Activated CD4-positive, alpha-beta memory T cell treated with anti-CD3 and anti-CD28 coated beads, Interleukin-2, amount 10 ng/mL, durations not matched to agents 7 days and 5 days (primary cell): ENCODE measurements at places on chromosomes 2 and 18.

GRCh38 chr2:86291328-86291662, 46.1 kb downstream of the REEP1 start:
- no peaks in the 10 kb centered on the region for H3K4me1 ChIP-seq
- no peak overlapping the region for H3K27ac ChIP-seq
- DNase-seq: no peak
- H3K36me3 ChIP-seq: no peaks in the 10 kb centered on the region
- peaks cover 45% of the 10 kb centered on the region for H3K27me3 ChIP-seq

DNA sequence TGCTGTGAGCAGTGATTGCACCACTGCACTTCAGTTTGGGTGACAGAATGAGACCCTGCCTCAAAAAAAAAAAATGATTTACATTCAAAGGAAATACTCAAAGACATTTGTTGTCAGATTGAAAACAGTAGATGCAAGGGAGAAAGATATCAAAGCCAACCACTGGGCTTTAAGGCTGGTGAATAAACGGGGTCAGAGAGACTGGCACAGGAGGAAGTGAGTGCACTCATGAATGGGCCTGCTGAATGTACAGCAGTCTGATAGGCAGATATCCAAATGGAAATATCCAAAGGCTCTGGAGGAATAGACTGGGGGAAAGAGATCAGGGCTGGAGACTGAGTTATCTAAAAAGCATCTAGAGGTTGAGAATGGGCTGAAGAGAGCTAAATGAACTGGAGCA, 10.9 kb downstream of the RNF125 start:
- no peak for DNase-seq
- peaks cover 75% of the 10 kb centered on the region for H3K4me1 ChIP-seq
- H3K4me3 ChIP-seq: no peak overlapping the region
- H3K27me3 ChIP-seq: no peaks in the 10 kb centered on the region
- H3K36me3 ChIP-seq: peaks cover 75% of the 10 kb centered on the region
- peak overlapping the region; percentile 48 for H3K27ac ChIP-seq

GRCh38 chr2:119025762-119026351, 83.9 kb downstream of the MARCO start:
- H3K27me3 ChIP-seq: no peaks in the 10 kb centered on the region
- no peak overlapping the region for H3K27ac ChIP-seq
- no peaks in the 10 kb centered on the region for H3K36me3 ChIP-seq
- H3K4me3 ChIP-seq: no peak overlapping the region
- no peaks in the 10 kb centered on the region for H3K4me1 ChIP-seq
- no peak for DNase-seq

DNA sequence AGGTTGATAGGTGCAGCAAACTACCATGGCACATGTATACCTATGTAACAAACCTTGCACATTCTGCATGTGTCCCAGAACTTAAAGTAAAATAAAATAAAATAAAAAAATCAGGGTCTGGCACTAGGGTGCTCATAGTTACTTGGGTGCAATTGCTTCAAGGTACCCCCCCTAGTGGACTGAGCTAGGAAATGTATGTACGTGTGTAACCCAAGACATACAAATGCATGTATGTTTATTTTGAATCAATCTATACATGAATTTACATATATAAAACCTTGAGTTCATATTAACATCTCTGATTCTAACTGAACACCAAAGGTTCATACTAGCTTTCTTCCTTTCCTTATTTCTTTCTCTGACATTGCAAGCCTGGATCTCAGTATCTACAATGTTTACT, 51.5 kb downstream of the USP37 start:
- H3K36me3 ChIP-seq: peaks cover 52% of the 10 kb centered on the region
- DNase-seq: no peak
- H3K4me1 ChIP-seq: peaks cover 31% of the 10 kb centered on the region
- no peak overlapping the region for H3K4me3 ChIP-seq
- no peaks in the 10 kb centered on the region for H3K27me3 ChIP-seq

DNA sequence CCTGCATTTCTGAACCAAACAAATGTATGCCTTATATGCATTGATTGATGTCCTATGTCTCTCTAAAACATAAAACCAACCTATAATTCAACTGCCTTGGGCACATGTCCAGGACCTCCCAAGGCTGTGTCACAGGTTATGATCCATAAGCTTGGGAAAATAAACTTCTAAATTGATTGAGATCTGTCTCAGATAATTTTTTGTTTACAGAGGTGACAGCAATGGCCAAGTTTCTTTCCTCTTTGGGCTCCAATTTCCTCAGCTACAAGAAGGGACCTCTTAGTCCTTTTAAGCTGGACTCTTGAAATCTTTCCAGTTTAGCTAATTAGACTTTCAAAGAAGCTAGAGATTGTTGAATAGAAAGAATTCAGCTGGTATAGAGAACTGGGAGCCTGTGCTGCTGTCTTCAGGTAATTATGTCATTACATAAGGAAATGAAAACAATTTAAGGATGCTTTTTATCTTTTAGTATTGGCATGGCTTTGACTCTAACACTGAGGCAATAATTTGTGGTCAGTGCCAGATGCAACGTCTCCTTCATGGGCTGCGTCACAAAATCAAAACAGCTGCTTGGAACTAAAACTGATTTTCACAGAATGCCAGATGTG, 412.1 kb upstream of the TRIB2 start:
- no peak for DNase-seq
- peaks cover 2% of the 10 kb centered on the region for H3K27me3 ChIP-seq
- H3K4me3 ChIP-seq: no peak overlapping the region
- no peaks in the 10 kb centered on the region for H3K36me3 ChIP-seq
- peaks cover 32% of the 10 kb centered on the region for H3K4me1 ChIP-seq

GRCh38 chr2:5617358-5617757, 74.8 kb upstream of the SOX11 start:
- H3K4me3 ChIP-seq: no peak overlapping the region
- no peaks in the 10 kb centered on the region for H3K27me3 ChIP-seq
- no peaks in the 10 kb centered on the region for H3K36me3 ChIP-seq
- DNase-seq: no peak
- H3K4me1 ChIP-seq: no peaks in the 10 kb centered on the region

GRCh38 chr2:119769645-119770044, 9.9 kb downstream of the PTPN4 start:
- peaks cover 8% of the 10 kb centered on the region for H3K4me1 ChIP-seq
- DNase-seq: no peak
- H3K4me3 ChIP-seq: no peak overlapping the region
- H3K36me3 ChIP-seq: peaks cover 13% of the 10 kb centered on the region
- no peak overlapping the region for H3K27ac ChIP-seq

DNA sequence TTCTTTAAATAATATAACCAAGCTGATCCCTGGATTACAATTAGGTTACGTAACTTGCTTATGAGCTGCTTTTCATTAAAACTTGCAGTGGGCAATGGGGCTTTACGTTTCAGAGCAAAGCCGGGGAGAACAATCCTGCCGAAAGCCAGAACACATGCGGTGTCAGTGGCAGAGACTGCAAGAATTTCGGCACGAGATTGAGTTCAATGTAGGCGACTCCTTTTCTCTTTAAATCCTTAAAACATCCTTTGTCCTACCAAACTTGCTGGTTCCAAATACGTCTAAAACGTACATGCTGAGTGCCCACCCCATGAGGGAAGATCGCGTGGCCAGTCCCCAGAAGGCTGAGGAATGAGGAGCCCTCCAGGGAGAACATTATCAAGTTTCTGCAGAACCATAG, 36.8 kb upstream of the NCOA1 start:
- no peaks in the 10 kb centered on the region for H3K36me3 ChIP-seq
- peaks cover 3% of the 10 kb centered on the region for H3K4me1 ChIP-seq
- no peak for DNase-seq

- H3K27ac ChIP-seq: no peak overlapping the region
- peaks cover 7% of the 10 kb centered on the region for H3K36me3 ChIP-seq
- no peak for DNase-seq
- H3K4me3 ChIP-seq: no peak overlapping the region
- peaks cover 11% of the 10 kb centered on the region for H3K4me1 ChIP-seq
- peaks cover 4% of the 10 kb centered on the region for H3K27me3 ChIP-seq
Measured at GRCh38 chr2:196954001-196954400, 27.5 kb upstream of the PGAP1 start.

GRCh38 chr2:217045700-217046475, 186.0 kb upstream of the TNP1 start:
- no peak for DNase-seq
- H3K27ac ChIP-seq: no peak overlapping the region
- peaks cover 7% of the 10 kb centered on the region for H3K27me3 ChIP-seq
- H3K4me1 ChIP-seq: no peaks in the 10 kb centered on the region
- no peaks in the 10 kb centered on the region for H3K36me3 ChIP-seq
